ENCODE measurements at places on chromosomes 1 and 21.

DNA sequence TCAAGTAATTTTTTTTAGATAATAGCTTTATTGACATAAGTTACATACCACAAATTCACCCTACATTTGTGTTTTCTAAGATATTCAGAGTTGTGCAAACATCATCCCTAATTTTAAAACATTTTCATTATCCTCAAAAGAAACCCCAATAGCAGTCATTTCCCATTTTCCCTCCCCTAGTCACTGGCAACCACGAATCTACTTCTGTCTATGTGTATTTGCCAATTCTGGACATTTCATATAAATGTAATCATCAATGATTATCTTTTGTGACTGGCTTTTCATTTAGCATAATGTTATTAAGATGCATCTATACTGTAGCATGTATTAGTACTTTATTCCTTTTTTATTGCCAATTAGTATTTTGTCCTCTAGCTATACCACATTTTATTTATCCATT is 88.8 kb upstream of the SLFNL1 start:
- no peak for DNase-seq

DNA sequence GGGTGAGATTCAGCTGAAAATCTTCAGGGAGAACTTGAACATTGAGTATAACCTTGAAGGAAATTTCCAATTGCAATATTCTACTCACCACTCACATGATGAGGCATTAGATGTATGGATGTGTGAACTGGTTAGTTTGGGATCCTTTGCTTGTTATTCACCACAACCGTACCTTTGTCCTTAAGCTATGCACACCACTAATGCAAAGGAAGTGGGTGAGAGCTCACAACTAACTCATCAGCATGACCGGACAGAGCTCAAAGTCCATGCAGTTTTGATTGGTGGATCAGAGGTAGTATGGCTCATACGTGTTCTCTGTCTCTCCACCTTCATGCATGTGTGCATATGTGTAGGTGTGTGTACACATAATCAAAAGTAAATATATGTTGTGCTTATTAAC is 43.5 kb upstream of the MROH9 start:
- no peak for DNase-seq

DNA sequence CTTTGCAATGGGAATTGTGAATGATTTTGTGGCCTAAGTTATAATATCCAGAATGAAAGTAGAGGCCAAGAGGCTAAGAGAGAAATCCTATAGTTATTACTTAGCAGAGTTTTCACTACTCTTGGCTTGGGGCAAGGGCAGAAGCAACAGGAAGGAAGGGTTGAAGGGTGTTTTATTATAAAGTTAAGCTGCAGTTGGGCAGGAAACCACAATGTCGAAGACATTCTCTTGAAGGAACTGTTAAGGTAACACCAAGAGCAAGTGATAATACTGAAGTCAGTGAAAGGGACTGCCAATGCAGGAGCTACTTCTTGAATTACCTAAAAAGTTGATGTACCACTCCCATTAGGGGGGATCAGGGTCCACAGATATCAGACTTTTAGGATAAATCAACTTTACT is 8.3 kb downstream of the XCL2 start:
- no peak for DNase-seq

DNA sequence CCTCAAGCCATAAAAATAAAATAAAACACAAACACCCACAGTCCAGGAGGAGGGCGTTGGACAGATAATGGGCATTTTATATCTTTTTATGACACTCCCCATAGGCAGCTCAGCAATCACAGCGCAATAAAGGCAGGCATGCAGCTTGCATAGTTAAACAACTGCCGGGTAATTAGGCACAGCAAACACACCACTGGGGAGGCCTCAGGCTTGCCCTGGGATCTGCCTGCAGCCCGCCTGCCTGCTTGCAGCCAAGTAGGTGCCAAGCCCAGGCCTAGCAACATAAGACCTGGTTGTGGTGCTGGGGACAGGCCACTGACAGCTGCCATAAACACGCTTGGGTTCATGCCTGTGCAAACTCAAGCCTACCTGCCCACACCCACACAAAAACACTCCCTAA is 54.2 kb downstream of the DMAP1 start:
- DNase-seq, result no peak

GRCh38 chr1:38872401-38873026 is 634 bp downstream of the MYCBP start:
- DNase-seq, result peak; percentile 55

DNA sequence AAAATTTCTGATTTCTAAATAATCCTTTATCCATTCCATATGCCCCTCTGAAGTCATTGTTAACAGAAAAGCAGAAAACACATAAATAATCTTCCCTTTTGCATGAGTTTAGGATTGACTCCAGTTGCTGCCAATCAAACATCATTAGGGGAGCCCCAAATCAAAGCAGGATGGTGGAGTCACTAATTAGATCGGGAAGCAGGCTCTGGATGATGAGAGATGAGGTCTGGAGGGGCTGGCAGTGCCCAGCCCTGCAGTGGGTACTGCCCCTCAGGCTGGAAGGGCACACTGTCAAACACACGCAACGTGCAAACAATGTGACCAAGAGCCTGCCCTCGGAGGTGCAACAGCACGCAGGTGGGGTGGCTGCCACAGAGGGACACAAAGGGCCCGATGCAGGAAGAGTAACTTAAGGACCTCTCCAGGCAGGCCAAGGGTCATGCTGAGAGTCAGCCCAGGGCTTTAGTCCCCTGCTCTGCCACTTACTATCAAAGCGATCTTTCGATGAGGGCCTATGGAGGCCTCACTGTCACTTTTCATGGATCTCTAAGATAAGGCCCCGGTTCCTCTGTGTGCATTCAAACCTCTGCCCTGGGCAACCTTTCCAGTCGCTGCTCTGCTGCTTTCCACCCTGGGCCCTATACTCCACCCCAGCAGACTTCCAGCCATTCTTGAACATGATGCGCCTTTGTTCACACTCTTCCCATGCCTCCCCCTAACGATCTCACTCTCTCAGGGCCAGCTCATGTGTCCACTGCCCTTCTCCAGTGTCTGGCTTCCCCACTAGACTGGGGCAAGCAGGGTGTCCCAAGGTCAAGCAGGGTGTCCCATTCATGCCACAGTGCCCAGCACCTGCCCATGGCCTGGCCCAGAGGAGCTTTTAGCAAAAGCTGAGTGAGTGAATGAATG is 98.9 kb downstream of the DMRTB1 start:
- DNase-seq, result peak; percentile 34
